COLO829 (cell line): ENCODE measurements at places on chromosomes 7 and 10.

DNA sequence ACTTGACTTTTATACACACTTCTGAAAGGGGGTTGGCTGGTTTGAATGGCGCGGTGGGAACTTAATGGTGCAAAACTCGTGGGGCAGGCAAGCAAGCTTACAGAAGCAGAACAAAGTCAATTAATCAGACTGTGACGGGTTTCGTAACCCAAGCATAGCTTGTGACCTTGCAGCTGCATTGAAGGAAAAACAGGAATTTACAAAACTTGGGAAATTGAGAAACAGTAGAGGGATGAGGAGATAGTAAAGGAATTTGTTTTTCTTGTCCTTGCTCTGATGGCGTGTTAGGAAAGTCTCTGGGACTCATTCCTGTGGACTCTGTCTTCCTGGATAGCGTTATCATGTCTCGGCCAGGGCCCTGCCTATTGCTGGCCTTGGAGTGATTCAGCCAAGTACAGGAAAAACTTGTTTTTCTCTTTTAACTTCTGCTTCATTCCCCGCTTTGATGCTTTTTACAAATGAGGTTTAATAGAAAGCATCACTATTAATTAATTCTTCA, 220.0 kb upstream of the KCND2 start:
- DNase-seq: no peak

GRCh38 chr7:101977249-101977648, 159.8 kb downstream of the CUX1 start:
- DNase-seq: no peak

- no peak for DNase-seq
Measured at GRCh38 chr10:6349846-6350535, 147.3 kb downstream of the PFKFB3 start.

- no peak for DNase-seq
Measured at GRCh38 chr7:40200791-40201190, 66.0 kb downstream of the SUGCT start.

DNA sequence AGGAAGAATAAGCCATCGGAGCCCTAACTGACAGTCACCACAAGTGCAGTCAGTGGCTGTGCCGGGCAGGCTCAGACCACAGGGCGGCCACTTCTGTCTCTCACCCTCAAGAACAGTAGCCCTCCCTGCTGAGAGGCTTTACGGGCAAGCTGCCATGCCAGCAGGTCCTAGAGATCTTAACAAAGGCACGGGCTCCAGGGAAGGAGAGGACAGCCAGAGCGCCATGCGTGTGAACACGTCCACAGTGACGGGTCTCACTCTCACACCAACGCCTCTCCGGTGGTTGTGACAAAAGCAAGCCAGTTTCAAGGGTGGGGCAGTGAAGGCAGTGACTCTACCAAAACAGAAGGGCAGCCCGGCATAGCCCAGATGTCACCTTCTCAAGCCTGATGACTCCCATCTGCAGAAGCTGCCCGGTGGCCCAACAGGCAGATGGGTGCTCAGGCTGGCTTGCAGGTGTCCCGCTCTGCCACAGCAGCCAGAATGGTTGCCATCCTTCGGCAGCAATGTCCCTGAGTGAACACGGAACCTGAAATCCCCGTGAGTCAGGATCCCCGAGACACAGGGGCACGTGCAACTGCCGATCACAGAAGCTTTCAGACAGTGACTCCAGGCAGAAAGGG, 102.0 kb downstream of the FAM53B start:
- no peak for DNase-seq

DNA sequence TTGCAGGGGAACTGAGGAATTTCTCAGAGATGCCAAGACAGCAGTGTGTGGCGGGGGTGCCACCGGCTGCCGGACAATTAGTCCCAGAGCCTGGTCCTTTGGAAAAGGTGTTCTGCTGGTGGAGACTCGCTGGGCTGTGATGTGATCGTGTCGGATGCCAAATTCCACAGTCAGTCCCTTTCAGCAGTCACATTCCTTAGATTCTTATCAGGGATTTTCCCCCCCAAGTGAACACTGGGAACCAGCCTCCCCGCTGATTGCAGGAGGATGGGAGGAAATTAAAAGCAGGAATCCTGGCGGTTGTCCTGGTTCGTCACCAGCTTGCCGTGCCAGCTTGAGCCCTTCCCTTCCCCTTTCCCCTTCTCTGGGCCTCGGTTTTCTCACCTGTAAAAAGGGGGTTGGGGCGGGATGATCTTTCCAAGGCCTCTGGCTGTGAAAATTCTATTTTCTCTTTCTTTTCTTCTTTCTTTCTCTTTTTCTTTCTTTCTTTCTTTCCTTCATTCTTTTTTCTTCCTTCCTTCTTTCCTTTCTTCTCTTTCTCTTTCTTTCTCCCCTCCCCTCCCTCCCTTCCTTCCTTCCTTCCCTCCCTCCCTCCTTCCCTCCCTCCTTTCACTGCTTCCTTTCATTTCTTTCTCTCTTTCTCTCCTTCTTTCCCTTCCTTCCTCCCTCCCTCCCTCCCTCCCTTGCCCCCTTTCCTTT, 39.6 kb downstream of the COL26A1 start:
- DNase-seq: no peak

- DNase-seq: peak; percentile 41
Measured at GRCh38 chr7:79452495-79453265, 787 bp downstream of the MAGI2 start.

DNA sequence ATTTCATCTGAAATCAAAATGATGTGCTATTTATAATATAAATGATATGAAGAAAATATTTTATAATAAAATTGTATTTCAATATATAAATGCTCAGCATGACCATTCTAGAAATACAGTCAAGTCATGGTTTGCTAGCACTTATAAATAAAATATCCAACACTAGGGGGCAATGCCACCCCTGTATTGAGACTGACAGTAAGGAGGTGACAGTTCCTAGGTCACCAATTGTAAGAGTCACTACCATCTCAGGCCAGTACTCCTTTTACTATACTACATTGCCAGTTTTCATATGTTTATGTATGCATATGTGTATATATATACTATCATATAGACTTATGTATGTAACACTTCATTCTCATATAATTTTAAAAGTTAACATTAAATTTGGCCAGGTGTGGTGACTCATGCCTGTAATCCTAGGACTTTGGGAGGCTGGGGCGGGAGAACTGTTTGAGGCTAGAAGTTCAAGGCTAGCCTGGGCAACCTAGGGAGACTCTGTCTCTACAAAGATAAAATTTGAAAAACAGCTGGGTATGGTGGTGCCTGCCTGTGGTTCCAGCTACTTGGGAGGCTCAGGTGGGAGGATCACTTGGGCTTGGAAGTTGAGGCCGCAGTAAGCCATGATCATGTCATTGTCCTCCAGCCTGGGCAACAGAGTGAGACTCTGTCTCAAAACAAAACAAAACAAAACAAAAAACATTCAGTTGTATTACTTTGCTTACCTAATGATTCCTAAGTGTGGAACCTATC, 2.4 kb upstream of the CNOT4 start:
- DNase-seq: peak; percentile 84

DNA sequence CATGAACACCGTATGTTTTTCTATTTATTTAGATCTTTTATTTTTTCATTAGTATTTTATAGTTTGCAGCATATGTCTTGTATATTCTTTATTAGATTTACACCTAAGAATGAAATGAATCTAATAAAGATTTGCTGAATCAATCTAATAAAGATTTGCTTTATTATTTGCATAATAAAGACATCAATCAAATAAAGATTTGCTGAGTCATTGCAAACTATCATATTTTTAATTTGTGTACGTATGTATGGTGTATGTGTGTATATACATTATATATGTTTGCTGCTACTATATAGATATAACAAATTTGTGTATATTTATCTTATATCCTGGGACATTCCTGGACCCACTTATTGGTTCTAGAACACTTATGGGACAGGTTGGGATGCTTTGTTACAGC, 147.5 kb downstream of the PTN start:
- no peak for DNase-seq

DNA sequence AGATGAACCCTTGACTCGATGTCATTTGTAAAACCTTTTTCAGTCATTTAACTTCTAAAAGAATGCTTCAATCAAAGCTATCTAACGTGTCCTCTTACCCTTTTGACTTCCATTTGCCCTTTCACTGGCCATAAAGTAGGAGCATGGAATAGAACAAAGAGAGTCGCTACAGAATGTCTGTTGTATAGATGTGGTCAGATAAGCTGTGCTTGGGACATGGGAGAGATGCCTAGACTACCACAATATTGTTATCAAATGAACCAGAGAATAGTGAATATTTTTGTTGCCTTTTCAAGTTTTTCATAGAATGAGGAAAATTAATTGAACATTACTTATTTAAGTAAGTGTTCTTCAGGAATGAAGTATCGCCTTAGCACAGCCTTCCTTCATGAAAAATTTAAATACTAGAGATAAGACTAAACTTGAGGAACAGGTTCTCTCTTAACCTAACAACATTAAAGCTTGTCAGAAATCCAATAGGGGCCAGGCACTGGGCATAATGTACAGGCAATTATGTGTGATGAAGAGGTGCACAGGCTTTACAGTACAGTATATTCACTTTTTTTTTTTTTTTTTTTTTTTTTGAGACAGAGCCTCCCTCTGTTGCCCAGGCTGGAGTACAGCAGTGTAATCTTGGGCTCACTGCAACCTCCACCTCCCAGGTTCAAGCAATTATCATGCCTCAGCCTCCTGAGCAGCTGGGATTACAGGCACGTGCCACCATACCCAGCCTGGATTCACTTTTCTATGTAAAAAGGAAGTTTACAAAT, 7.5 kb upstream of the KMT2E start:
- DNase-seq: no peak

DNA sequence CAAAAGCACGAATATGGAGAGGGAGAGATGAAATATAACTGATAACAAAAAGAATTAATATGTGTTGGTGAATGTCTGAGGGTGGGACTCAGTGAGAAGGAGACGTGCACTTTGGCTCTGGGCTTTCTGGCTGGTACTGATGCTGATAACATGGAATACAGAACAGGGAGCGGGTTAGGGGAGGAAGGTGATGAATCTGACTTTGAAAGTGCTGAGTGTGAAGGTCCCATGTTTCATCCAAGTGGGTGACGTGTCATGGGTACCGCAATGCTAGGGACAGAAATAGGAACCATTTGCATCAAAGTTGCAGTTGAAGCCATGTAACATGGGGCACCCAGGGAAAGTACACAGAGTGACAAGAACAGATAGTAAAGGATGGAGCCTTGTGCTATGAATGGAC, 236.6 kb upstream of the MYO3A start:
- DNase-seq: no peak

DNA sequence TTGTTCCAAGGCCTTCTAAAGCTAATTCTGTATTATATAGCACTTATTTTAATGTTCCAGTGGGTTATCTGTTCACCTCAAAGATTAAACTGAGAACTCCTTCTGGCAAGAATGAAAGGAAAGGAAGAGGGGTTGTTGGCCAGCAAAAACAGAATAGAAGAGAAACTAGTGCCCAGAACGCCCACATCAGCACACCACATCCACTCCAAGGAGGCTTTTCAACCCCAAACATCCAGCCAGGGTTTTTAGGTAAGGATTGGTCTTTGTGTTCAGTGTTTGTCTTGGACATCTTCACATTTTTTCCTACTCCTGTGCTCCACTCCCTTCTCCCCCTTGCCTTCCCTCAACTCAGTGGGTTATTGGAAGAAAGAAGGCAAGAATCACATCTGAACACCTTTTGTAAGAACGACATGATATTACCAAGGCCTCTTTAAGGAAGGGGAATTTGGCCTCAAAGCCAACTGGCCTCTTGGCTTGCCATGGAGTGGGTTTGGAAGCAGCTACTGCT, 55.8 kb downstream of the BICC1 start:
- DNase-seq: no peak

DNA sequence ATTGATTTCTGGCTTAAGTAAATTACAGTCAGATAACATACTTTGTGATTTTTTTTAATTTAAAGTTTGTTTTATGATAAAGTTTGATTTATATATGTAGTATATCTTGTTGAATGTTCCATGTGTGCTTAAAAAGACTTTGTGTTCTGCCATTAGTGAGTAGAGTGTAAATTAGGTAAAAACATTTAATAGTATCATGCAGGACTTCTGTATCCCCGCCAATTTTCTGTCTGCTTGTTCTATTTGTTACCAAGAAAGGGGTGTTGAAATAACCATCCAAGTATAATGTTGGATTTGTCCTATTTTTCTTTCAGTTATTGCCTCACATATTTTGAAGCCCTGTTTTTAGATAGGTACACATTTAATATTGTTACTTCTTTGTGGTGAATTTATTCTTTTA, 172.1 kb downstream of the CAMK1D start:
- no peak for DNase-seq

- no peak for DNase-seq
Measured at GRCh38 chr10:70510904-70511303, 32.3 kb downstream of the PALD1 start.

- no peak for DNase-seq
Measured at GRCh38 chr7:10100572-10100971, 873.1 kb upstream of the PHF14 start.

GRCh38 chr10:70694418-70695141, 22.3 kb downstream of the ADAMTS14 start:
- DNase-seq: no peak

- DNase-seq: no peak
Measured at GRCh38 chr10:89257581-89257980, 6.0 kb upstream of the LIPA start.

DNA sequence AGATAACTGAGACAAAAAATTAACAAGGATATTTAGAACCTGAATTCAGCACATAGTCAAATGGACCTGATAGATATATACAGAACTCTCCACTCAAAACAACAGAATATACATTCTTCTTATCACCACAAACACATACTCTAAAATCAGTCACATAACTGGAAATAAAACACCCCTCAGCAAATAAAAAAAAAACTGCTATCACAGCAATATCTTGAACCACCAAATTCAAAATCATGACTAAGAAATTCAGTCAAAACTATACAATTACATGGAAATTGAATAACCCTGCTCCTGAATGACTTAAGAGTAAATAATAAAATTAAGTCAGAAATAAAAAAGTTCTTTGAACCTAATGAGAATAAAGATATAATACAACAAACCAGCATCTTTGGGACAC, 30.0 kb upstream of the ZNF722 start:
- DNase-seq: no peak

GRCh38 chr10:16776896-16777295, 40.3 kb downstream of the RSU1 start:
- DNase-seq: no peak

DNA sequence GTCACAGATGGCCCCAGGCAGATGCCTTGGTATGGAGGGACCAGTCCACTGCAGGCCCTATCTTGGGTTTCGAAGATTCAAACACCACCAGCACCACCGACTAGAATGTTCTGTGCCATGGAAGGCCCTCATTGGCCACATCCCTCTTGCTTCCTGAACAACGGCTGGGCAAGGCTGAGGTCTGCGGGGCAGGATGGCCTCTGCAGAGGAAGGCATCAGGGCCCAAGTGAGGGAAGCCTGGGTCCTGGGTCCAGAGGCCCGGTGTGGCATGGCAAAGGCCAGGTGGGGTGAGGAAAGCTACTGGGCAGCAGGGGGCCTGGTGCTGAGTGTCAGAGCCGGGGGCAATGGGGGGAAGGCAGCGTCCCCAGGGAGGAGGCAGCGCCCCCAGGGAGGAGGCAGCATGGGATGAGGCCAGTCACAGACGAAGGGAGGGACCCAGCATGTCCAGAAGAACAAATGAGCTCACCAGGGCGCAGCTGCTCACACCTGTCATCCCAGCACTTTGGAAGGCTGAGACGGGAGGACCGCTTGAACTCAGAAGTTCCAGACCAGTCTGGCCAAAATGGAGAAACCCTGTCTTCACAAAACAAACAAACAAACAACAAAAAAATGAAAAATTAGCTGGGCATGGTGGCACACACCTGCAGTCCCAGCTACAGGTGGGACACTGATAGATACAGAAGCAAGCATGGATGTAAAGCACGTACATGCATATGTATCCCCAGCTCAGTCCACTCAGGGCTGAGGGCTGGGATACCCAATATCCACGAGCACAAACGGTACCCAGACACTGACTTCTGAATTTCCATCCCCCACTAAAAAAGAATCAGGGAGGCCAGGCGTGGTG, 64.4 kb downstream of the PROSER2 start:
- no peak for DNase-seq
